GM12878 (cell line): ENCODE measurements at places on chromosomes 2 and 18. TPM values are rescaled to one million over a fixed set of nuclear protein-coding genes. Genes with fewer than 3 reads are reported as not detected.

Gene NTSR2
- total RNA-seq = not detected in 2 replicates

Gene PLEK
- total RNA-seq = 319 and 335 TPM in 2 replicates

- no peak for DNase-seq
Observed at GRCh38 chr2:160028431-160029269, 33.8 kb downstream of the PLA2R1 start.

GRCh38 chr2:133568172-133568571, at the start of gene NCKAP5:
Gene NCKAP5 (minus strand): TSS chr2:133568463. CDS start chr2:133517526, 50,937 bp downstream.
- DNase-seq = no peak

DNA sequence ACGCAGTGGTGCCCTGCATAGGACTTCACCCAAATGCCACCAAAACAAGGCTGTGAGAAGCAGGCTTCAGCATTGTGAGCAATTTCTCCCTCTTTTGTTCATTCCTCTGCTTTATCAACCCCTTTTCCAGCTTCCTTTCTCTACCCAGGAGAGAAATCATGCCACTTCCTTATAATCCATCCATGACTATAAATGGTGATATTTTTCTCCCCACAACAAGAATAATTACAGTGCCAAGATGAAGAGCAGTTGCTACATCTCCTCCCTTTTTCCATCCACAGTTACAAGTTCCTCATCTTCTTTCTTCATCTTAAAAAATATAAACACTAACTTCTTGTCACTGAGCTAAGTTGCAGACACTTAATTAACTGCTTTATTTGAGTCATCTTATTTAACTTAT, 167.2 kb downstream of the ANTXR1 start:
- DNase-seq = no peak

DNA sequence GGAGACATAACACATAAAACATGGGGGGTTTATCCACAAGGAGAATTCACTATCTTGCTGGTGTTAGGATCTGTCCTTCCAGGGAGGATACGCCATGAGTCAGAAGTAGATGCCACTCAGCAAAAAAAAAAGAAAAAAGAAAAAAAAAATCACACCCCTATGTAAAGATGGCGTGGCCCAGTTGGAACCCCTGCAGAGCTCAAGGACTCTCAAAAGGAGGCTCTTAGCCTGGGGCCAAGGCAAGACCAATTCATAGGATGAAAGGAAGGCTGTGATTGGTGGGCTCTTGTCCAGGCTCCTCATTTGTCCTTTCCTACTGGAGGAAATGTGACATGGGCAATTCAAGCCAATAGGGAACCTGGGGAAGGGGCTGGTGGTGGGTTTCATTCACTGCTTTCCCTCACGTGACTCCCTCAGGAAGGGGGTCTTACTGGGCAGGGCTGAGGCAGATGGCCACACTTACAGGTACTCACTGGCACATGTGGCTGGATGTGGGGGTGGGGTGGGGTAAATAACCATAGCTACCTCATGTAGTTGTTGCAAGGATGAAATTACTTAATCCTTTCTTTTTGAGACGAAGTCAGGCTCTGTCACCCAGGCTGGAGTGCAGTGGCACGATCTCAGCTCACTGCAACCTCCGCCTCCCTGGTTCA, 38.7 kb upstream of the HAAO start:
- DNase-seq = no peak

DNA sequence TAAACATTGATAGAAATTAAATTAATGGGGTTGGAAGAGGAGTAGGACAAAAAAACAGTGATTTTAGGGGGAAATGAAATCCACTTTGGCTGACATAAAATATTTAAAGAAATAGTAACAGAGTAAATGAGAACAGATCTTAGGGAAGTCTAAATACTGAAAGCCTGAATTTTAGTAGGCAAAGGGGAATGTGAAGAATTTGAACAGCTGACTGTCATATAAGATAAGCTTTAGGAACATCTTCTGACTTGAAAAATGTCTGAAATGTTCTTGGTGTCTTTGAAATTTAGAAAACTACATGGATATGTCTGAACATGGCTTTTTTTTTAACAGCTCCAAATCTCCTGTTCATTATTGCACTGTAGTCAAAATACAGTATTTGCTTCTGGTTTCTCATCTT, 150.3 kb downstream of the CALCRL start:
- DNase-seq = no peak
